Hematopoietic multipotent progenitor cell treated with erythropoietin and hydrocortisone succinate and interleukin-3 and kit ligand, for 4 days (in vitro differentiated cells): ENCODE measurements at places on chromosomes 2 and 18.

DNA sequence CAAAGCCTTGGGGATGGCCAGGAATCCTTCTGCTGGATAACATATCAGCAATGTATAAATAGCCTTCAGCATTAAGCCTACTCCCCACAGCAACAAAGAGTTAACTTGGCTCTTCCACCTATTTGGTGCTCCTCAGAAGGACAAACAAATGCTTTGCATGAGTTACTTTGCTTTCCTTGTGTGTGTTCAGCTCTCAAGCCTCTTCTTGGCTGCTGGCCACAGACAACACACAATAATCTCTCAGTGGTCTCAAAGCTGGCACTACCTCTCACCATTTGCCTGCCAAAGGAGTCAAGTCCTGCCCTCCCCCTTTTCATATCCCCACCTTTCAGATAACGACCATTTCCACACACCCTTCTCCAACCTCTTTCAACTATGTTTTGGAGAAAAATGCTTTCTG is 17.5 kb downstream of the FTCDNL1 start:
- DNase-seq: no peak

- DNase-seq: no peak
These were observed 355.0 kb upstream of the CHST9 start for GRCh38 chr18:27540111-27540510.

DNA sequence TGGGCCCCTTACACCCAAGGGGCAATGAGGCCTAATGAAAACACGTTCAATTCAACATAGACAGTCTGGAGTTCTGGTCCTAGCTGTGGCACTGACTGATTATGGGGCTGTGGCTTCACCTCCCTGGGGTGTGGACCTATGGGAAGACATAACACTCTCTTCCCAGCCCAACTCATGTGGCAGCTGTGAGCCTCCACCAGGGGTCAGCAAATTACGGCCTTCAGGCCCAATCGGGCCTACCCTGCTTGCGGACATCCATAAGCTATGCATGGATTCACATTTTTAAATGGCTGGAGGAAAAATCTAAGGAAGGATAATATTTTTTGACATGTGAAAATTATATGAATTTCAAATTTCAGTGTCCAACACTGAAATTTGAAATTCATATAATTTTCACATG is 101.3 kb downstream of the LOXHD1 start:
- peak; percentile 70 for DNase-seq

DNA sequence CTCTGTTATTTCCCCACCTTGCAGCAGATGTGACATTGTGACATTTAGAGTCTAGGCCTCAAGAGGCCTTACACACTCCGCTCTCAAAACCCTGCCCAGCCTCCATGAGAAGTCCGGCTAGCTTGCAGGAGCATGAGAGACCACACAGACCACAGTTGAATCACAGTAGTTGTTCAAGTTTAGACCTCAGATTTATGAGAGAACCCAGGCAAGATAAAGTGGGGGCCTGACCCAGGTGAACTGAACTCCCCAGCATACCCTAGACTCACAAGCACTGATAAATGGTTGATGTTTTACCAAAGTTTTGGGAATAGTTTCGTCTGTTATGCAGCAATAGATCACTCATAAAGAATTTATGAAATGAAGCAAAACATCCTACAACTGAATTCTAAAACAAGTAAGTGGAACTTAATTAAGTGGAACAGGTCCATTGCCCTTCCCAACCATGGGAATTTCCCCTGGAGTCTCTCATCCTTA is 4.7 kb upstream of the STAT1 start:
- DNase-seq: no peak

GRCh38 chr2:155842103-155842502 is 490.4 kb downstream of the NR4A2 start:
- DNase-seq: no peak

DNA sequence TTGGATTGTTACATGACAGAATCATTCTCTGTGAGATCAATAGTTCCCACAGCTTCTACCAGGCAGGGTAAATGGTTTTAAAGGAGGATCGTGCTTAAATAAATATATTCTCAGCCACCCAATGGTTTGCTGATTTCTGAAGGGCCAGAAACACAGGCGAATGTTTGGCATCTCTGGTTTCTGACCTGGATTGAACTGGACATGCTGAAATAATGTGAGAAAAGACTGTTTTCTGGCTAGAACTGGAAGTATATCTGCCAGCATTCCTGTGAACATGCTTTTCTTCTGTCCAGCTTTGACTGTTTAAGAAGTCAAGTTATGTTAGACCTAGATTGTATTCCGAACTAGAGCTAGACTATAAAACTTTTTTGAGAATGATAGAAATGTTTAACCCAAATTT is 77.1 kb upstream of the COL3A1 start:
- no peak for DNase-seq

DNA sequence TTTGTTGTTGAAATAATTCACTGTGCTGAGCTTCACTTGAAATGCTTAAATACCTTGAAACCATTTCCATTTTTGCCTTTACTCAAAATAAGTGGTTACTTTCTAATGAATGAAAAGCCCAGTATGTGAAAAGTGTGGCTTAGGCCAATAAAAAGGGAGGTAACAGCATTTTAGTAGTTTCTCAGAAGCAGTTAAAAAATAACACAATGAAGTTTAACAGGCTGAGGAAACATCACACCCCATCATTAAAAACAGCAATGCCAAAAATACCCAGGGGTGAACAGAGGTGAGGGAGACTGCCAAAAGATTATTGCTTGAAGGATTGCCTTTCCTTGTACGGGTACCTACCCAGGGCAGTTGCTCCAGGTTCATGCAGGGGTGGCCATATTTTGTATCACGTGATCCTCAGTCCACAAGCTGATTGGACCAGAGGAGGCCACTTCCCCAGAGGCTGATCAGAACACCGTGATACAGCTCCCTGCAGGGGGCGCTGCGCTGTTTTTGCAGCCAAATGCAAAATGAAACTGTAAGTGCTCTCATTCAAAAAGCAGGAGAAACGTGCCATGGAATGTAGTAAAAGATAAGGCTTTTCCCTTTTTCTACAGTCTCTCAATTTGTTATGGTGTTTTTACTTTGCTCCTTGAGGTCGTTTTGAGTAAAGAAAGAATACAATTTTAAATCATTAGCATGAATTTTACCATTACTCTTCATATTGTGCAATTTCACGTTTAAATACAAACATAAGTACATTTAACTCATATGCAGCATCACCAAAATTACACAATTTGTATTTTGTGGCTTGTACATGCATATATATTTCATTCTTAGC is 70.2 kb upstream of the SH3BP4 start:
- DNase-seq: peak; percentile 77

- DNase-seq: no peak
These were observed 6.3 kb downstream of the MSGN1 start for GRCh38 chr2:17822445-17823117.

GRCh38 chr2:8489221-8489620 is 192.6 kb upstream of the ID2 start:
- DNase-seq: no peak
